ENCODE measurements at places on chromosomes 7 and 10.
A peak's percentile ranks its signal among the peaks of the same experiment; 100 is the strongest.

DNA sequence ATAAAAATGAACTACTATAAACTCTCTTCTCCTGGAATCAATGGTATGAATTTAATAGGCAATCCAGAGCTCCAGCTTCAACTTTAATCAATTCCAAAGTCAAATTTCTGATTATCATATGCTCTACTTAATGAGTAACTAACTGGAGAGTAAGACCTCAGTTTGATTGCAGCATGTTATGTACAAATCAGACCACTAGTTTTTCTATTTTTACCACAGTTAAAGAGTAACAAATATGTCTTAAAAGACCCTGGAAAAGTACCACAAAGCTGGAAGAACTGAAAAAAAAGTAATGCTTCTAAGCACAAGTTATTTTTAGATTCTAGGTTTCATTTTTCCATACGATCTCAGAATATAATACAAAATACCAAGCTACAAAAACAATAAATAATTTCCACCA, 56.0 kb upstream of the TNKS2 start:
- DNase-seq: no peak

DNA sequence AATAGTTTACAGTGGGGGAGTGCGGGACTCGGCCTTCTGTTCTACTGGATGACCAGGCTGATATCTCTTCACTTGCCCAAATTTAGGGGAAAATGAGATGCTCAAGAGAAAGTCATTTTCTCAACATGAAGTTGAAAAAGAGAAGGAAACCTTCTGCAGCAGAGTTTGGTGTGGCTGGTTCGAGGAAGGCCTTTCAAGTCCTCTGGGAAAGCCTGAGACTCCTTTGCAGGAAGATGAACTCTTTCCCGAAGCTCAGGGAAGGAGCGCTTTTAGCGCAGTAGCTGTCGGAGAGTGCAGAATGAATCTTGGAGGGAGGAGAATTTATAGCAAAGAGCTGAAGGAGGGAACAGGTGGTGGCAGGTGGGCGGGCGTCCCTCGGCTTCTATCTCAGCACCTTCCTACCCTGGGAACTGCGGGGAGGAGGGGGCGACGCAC, at the start of gene ATOH7:
ATOH7 (minus strand) TSS at position 297 of the 435 bp plus-strand sequence. CDS start 436 bp downstream, outside the sequence.
- no peak for DNase-seq

DNA sequence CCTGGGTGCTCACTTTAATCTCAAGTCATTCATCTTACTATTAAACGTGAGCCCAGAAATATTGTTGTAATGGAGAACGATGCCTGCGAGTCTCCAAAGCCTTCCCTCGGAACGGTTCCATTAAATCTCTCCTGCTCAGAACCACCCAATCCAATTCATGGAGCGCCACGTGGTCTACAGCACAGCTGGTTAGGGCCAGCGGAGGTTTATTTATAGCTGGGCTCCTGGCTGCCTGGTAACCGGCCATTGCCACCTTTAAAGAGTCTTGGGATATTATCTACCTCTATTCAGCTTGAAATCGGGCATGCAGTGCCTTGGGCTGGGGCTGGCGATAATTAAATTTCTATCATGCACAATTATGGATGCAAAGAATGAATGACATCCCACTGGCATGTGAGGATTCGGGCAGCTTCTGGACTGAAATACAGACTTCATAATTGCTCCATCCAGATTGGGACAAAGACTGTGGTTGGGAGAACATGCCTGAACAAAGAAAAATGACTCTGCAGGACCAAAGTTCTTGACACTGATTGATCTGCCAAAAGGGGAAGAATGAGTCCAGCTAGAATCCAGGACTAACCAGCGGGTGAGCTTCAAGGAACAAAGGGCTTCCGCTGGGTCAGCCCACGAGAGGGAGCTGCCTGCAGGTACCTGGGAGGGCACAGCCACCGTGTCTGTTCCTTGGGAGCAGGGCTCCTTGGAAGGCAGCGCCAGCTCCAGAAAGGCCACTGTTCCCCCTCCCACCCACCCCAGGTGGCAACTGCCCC, 7.3 kb downstream of the FAM20C start:
- no peak for DNase-seq

- no peak for DNase-seq
Observed at GRCh38 chr10:33211106-33211878, 123.2 kb downstream of the NRP1 start.

DNA sequence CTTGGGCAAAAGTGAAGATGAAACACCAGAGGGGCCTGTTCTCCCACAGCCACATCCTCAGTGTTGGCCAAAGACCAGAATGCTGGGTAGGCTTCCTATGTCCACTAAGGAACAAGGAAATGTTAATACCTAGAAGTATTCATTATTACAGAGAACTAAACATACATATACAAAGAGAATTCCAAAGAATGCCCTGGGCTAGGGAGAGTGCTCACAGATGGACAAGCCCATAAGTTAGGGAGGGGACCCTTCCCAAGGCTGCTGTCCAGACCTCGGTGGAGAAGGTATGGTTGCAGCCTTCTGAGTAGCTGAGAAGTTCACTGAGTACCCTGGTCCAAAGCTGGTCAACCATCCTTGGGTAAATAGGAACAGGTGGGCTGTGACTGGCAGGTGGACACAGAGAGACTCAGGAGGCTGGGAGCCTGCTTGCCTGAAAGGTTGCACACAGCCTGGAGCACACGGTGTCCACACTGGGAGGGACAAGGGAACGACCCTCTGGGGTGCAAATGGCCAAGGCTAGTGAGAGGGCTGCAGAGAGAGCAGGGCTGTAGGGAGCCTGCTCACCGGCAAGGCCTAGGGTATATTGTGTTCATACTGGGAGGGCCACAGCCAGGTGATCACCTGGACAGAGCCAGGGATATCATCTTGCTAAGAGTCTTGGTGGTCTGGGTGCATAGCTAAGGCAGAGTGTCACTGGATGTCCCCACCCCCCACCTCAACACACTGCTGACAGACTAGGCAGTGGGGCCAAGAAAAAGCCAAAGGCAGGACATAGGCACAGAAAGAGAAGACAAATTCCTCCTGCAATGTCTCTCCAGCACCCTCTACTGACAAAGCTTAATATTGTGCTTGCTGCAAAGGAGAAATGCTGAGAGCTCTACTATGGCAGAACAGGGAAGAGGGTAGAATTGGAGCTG, 40.3 kb downstream of the CPVL start:
- no peak for DNase-seq

DNA sequence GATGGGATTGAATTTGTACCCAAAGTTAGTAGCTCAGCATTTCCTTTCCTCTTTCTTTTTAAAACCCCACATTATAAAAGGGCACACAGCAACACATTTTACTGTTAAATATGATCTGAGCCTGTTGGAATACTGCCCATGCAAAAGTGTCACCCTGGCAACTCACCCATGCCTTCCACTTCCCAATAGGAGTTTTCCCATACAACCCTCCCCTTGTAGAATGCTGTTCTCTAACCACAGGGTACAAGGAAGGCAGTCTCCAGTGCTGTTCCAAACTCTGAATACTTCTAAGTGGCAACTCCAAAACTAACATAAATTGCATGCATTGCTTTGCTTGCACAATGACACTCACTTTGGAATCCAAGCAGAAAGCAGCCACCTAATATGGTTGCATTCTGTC, 60.8 kb downstream of the NRCAM start:
- no peak for DNase-seq

- DNase-seq: no peak
Observed at GRCh38 chr7:105916603-105917002, 40.2 kb upstream of the ATXN7L1 start.

DNA sequence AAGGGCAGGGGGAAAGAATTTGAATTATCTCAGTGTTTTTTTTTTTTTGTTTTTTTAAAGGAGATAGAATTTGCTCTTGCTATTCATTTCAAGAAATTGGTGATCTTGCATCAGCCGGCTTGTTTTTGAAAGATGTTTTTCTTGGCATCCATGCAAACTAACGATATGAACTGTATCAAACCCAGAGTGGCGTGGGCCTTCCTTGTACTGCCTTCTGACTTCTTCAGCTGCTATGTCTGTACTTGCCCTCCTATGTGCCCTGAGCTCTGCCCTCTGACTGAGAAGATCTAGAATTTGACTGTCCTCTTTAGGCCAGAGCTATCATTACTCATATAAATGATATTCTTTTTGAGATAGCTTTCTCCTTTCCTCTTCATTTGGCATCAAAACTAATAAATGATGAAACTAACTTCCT, 183.1 kb downstream of the EXOC4 start:
- no peak for DNase-seq

DNA sequence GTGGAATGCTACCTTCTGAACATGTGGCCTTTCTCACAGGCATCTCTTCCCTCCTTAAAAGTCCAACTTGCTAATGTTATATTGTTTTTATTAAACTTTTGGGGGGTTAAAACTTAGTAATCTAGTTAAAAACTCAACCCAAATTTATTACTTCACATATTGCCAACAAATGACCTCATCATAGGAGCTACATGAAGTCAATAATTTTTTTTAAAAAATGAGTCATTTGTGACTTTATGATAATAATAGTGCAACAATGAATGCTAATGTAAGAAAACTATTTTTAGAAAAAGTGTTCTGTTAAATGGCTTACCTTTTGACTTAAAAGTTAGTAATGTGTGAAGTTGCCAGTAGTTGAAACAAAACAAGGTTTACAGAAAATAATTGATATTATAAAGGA, 325.9 kb upstream of the FZD1 start:
- no peak for DNase-seq

DNA sequence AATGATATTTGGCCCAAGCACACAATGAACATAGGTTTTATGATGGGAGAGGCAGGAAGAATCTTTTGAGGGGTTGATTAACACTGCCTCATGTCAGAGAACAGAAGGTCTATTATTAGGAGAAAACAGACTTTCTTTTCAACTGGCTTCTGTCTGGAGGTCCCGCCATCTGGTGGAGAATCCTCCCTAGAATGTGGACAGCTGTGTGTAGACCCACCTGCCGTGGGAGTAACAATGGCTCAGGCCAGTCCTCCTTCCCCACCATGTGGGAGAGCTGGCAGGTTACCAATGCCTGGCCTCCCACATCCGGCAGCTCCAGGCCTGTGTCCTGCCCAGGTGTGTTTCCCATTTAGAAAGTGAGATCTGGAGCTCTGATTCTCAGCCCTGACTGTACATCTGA, 70.4 kb upstream of the AOAH start:
- no peak for DNase-seq

- DNase-seq: no peak
Observed at GRCh38 chr7:47956220-47956619, 8.0 kb upstream of the PKD1L1 start.

- DNase-seq: no peak
Observed at GRCh38 chr7:70579397-70580097, 552.4 kb upstream of the GALNT17 start.

GRCh38 chr7:148695953-148696352, 2.8 kb upstream of the CUL1 start:
- DNase-seq: no peak

DNA sequence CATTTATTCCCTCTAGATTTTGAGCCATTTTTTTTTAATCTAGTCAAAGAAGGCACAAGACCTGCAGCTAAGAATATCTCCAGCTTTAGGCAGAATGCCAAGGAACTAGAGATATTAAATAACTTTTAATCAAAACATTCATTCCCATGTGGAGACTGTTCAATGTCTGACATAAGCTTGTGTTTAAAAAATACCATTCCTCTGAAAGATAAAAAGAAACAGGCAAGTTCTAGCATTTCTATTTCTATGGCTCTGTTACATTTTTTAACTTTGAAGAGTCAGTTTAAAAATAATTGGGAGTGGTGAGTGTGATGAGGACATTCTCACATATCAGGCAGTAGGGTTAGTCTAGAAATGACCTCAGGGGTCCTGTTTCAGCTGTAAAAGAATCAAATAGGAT, 48.0 kb downstream of the RHOBTB1 start:
- no peak for DNase-seq

GRCh38 chr10:80281784-80282765, 7.4 kb downstream of the MAT1A start:
- no peak for DNase-seq

GRCh38 chr7:94513565-94513860, 3.9 kb downstream of the CASD1 start:
- no peak for DNase-seq

DNA sequence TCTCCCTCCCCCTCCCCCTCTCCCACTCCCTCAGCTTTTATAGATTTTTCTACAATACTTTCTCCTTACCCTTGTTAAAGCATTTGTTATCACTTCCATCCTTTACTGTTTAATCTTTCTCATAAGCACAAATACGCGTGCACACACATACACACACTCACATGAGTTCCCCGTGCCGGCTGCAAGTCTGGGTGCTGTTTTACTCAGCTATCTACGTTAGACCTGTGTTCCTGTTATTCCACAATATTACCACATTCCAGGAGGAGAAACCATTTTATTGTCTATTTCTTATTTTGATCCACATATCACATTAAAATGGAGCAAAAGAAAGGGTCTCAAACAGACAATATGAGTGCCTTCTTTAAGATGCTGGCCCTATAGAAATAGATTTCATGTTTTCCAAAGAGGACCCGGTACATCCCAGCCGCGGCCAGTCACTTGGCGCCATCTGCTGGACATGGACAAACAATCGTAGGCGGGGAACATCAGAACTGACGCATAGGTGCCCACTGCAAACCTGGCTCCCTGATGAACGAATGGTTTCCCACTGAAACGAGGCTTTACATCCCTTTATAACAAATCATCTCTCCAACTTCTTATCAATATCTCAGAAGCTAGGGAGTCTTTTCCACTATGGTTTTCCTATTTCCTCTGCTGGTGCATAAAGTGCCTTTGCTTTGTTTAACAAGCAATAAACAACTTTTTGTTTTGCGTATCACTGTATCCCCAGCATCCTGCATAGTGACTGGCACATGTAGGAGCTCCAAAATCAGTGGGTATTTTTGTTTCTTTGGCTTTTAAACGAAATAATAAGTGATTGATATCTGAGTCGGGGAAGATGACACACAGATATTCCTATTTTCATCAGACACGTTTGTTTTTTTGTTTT, 25.2 kb upstream of the OPTN start:
- peak; percentile 9 for DNase-seq

DNA sequence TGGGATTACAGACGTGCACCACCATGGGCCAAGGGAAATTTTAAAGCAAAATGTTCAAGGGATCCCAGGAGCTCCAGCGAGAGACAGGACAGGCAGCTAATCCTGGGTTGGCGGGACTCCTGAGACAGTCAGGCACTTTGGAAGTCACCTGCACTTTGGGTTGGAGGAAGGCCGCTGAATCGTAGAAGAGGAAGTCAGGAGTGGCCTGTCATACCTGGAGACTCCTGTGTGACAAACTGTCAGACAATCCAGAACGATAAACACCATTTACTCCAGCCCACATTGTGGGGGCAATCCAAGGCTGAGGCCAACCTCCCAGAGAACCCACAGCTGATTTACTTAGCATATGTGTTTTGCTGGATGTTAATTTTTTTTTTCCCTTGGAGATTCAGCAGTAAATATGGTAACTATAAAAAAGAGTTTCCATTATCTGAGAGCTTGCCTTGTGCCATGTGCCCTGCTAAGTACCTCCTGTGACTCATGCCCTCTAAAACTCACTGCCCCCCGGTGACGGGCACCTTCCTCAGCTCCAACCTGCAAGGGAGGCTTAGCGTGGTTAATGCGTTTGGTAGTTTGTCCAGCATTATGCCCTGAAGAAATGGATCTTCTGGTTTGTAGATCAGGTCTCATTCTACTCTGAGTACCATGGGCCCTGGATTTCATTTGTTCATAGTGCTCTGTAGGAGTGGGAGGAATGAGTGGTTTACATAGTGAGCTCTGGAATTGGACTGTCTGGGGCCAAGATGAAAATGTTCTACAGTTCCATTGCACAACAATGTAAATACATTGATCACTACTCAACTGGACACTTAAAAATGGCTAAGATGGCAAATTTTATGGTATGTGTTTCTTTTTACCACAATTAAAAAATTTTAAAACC, 50.9 kb downstream of the ICA1 start:
- no peak for DNase-seq

GRCh38 chr7:6168477-6168868, 104.0 kb downstream of the CYTH3 start:
- no peak for DNase-seq
